NCI-H2107 (cell line): ENCODE measurements at places on chromosomes 4 and X.

GRCh38 chrX:37314531-37314930 is 34.6 kb upstream of the PRRG1 start:
- DNase-seq: no peak

DNA sequence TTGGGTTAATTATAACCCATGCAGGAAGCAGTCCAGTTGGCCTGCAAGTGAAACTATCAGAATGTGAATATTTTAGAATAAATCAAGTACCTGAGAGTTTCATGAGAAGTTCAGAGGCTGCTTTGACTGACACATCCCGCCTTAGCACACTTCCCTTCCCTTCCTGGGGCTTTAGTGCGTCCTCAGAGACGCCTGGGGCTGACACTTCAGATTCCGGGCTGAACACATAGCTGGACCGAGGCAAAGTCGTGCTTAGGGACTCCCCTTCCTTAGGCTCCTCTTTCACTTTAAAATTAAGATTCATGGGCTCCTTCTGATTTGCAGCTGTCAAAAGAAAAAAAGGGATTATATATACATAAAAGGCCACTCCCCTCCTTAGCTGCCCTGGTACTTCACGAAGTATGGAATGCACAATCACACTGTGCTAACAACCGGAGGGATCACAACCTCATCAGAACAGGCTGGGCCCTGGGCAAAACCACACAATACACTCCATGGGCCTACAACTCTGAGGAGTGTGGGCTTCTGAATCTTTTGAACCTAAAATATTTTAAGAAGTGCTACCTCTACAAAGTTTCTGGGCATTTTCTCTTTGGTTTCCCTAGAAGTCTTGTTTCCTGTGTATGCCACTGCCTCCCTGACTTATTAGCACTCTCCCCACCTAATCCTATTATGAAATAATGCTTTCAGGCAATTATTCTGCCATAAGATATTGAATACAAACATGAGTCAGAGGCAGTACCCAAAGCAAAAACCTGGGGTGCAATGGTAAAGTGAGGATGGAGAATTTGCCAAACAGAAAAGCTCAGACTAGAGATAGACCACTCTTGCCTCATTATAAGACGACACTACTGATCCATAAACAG is 68.2 kb downstream of the ZNF827 start:
- no peak for DNase-seq

GRCh38 chrX:38347136-38347535 is 5.3 kb upstream of the OTC start:
- no peak for DNase-seq

- no peak for DNase-seq
Observed at GRCh38 chr4:186798951-186799659, 75.4 kb upstream of the FAT1 start.

DNA sequence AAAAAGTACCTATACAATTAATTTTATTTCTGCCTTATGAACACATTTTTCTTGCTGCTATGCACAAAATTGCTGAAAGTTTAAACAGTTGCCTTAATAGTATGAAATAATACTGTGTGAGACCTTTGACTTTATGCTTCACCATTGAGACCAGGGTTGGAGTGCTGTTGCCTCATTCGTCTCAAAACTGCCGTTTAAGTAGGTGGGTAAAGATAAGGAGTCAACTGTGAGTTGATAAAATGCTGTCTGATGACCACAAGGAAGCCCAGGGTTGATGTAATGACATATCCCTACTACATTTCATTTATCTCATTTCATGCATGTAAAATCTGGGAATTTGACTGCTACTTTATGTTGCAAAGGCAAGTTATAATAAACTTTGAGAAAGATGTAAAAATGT is 23.4 kb downstream of the STK26 start:
- no peak for DNase-seq

- DNase-seq: no peak
Observed at GRCh38 chr4:7624396-7624980, 189.8 kb upstream of the PSAPL1 start.

GRCh38 chrX:19879735-19880378 is 7.5 kb downstream of the SH3KBP1 start:
- DNase-seq: no peak

DNA sequence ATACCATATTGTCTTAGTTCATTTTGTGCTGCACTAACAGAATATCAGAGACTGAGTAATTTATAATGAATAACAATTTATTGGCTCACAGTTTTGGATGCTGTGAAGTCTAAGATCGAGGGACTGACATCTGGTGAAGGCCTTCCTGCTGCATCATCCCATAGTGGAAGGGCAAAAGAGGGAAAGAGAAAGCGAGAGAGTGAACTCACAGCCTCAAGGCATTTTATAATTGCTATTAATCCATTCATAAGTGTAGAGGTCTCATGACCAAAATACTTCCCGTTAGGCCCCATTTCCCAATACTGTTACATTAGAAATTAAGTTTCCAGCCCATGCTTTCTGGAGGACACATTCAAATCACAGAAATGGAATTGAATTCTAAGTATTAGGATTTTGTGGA is 554.4 kb downstream of the TRAM1L1 start:
- DNase-seq: no peak

DNA sequence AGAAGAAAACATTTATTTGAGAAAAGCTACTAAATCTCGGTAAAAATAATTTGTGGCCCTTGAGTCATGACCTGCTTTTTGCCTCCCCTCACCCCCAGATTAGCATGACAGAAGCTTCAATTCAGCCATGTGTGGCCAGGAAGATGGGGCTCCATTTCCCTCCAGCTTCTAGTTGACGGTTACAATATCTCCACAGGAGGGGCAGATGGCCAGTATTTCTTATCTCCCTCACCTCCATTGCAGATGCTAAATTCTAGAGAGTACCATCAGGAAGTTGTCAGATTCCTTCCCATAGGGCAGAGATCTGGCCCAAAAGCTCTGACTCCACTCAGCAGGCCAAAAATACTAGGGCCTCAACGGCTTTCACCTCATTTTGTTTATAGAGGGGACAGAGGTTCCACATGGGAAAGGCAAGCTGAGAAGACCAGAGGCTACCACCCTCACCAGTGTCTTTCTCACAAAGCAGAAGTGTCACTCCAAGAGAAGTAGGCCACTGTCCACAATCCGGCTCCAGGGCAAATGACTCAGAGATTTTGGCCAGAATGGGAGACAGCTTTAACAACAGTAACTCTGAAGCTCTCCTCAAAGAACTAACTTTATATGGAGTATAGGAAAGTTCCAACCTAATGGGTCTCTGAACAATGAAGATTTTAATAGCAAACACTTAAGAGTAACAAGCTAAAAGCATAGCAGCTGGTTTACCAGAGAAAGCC is 108.3 kb downstream of the TBC1D19 start:
- DNase-seq: no peak

DNA sequence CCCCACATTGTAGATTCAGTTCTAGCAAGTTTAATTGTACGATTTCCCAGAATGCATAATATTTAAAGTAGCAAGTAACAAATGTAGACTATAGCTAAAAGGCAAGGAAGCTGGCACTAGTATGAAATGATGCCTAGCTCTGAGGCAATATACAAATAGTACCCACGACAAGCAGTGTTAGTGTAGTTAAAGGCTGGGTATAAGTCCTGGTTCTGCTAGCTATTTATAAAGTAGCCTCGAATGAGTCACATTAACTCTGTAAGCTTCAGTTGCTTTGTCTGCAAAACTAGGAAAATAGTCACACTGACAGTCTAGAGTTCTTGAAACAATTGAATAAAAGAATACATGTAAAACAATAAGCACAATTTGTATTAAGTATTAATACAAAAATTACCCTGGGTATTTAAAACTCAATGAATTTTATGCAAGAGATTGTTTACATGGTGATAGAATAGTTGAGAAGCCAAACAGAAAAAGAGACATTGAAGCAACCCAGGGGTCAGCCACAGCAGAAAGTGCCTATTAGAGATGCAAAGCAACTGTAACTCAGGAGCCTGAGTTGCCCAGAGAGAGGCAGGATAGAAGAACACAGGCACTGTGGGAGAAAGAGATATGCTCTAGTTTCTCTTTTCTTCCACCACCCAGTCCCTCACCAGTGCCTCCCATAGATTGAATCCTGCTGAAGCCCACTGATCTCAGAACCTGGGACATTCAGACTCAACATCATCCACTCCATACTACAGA is 949.0 kb downstream of the C4orf33 start:
- DNase-seq: no peak

DNA sequence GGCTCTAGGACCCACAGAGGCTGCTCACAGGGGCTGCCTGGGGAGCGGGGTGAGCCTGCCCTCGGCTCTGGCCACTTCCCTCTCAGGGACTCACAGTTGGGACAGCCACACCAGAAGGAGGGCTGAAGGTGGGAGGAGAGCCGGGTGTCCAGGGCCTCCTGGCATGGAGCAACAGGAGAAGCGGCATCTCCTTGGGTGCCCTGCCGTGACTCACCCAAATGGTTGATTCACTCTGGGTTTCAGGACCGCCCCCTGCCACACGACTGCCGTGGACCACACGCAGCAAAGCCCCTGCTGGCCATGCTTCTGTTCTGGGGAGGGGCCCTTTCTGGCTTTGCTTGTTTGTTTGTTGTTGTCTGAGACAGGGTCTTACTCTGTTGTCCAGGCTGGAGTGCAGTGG is 86.0 kb upstream of the AFAP1 start:
- DNase-seq: no peak

GRCh38 chr4:25590171-25590570 is 65.5 kb upstream of the SLC34A2 start:
- no peak for DNase-seq

DNA sequence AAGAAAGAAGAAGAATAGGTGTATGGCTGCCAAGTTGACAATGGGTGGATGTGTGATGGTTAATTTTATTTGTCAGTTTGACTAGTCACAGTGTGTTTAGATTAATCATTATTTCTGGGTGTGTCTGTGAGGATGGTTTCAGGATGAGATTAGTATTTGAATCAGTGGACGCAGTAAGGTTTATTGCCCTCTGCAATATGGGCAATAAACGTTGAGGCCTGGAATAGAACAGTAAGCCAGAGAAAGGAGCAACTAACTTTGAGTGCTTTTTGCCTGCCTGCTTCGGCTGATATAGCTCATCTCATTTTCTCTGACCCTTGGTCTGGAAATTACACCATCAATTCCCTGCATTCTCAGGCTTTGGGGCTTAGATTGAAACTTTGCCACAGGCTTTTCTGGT is 140.8 kb upstream of the SPANXN4 start:
- no peak for DNase-seq

DNA sequence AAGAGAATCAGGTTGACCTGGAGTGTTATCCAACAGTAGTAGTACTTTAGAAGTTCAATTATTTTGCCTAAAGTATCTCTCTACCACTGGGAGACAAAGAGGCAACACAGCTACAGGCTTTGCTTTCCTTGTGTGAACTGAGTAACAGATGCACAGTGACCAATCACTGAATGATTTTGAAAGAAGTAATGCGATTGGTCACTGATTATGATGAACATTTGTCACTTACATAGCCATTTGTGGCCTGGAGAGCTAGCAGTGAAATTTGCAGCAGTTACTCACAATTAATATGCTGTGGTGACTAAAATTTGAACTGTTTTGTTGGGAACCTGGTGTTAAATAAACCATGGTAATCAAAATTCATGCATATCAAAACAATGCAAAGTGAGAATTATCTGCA is 508.7 kb upstream of the DIPK2B start:
- no peak for DNase-seq

- DNase-seq: no peak
Observed at GRCh38 chr4:45121426-45121975, 395.1 kb upstream of the GNPDA2 start.

GRCh38 chr4:145251391-145251790 is 71.0 kb upstream of the OTUD4 start:
- no peak for DNase-seq

DNA sequence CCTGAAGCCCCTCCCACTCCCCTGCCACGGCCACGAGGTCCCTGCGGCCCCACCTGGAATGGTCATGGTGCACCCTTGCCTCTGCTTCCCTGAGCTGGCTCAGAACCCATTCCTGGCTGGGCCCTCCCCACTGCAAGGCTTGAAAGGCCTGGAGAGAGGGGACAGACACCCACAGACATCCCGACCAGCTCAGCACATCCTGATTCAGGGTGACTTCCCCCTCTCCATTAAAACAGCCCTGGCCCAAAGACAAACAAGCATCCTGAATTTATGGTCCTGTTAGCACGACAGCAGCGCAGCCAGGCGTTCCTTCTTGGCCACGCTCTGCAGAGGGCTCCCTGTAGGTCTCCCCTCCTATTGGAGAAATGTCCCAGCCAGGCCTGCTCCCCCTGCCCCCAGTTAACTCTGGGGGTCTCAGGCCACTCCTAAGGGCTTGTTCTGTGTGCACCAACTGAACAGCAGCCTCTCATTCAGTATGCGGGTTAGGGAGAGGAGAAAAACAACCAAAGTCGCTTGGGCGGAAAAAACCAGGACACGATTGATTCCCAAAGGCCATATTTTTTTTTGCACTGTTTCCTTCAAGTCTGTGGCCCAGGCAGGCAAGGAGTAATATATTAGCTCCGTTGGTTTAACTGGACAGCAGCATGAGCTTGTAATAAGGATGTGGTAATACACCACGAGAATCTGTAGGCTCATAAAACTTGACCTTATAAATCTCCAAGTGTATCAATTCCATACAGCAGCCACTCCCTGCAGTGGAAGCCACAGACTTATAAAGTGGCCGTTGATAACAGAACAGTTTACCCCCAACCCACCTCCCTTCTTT is 106.7 kb upstream of the MSX1 start:
- DNase-seq: no peak

- DNase-seq: no peak
Observed at GRCh38 chrX:38701073-38701472, 100.2 kb upstream of the MID1IP1 start.

GRCh38 chrX:134782796-134783195 is 124.5 kb upstream of the PLAC1 start:
- no peak for DNase-seq

DNA sequence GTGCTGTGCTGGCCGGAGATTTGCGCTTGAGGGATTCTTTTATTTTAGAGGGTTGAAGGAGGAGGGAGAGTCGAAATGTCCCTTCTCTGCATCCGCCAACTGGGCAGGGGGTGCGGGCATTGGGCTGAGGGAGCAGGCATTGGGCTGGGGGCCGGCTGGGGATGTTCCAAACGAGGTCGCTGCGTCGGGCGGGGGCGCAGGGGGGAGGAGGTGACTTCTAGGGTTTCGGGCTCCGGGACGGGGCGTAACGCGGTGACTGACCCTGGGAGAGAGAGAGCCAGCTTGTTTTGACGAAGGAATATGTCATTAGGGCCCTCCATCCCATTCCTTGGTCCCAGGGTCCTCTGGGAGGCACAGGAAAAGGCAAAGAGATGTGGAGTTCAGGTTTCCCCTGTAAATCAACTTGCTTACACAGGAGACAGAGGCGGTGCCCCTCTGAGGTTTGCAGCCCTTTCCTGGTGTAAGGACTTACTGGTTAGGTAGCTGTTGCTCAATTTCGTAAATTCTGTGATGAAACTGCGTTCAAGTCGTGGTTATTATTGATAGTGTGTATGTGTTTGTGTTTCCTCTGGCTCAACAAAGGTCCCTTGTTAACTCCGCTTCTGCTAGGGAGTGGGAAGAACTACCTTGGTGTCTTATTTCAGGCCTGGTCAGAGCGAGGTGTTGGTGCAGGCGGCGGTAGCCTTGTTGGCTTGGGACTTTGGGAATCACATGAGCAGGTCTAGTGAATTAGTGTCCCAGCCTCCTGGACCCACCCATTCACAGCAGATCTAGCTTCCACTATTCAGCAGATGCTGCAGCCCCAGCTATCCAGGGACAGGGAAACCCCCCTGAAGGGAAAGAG is 716 bp downstream of the FHIP1A start:
- no peak for DNase-seq

GRCh38 chr4:174604198-174604597 is 81.9 kb upstream of the HPGD start:
- no peak for DNase-seq

- no peak for DNase-seq
Observed at GRCh38 chrX:109886122-109886761, 116.7 kb upstream of the TMEM164 start.

- DNase-seq: no peak
Observed at GRCh38 chrX:106035064-106035463, 3.5 kb downstream of the SERPINA7 start.

- no peak for DNase-seq
Observed at GRCh38 chr4:138951764-138952163, 63.8 kb upstream of the NOCT start.
